Activated naive CD4-positive, alpha-beta T cell (primary cell): ENCODE measurements at places on chromosomes 7 and 10.

GRCh38 chr7:49840751-49841405 is 67.4 kb downstream of the VWC2 start:
- no peak for DNase-seq

- DNase-seq: no peak
These were observed 91.4 kb downstream of the WDFY4 start for GRCh38 chr10:48776005-48776522.

GRCh38 chr7:149846021-149846420 is 7.8 kb downstream of the ZNF862 start:
- DNase-seq: no peak

- DNase-seq: no peak
These were observed 209.0 kb downstream of the JCAD start for GRCh38 chr10:29850371-29850770.

DNA sequence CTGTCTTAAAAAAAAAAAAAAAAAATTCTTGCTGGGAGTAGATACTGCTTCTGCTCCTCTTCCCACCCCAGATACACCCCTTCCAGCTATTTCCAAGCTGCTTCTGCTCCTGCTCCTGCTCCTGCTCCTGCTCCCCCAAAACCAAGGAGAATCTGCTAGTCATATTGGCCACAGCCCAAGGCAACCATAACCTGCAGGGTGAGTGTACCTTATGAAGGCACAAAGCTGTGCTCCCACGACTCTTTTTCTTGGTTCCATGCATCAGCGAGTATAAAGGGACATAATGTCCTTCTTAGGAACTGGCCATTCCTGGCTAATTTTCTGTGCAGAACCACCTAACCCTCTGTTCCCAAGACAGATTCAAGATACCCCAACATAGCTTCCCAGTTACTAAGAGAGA is 129.5 kb upstream of the CDK1 start:
- no peak for DNase-seq

DNA sequence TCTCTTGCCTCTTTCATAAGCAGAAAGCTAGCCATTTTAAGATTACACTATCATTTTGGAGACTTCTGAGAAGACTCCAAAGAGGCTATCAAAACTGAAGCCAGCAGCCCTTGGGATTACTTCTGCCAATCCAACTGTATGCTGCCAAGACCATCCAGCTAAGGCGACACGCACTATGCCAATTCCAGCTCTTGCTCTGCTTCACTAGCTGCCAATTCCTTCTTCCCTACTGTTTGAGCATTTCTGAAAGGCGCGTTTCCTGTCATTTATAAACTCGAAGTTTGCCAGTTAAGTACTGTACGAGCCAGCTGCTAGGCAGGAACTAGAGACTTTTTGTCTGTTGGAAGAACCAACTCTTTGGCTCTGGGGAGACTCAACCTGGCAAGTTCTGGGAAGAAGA is 36.5 kb downstream of the MALSU1 start:
- no peak for DNase-seq

DNA sequence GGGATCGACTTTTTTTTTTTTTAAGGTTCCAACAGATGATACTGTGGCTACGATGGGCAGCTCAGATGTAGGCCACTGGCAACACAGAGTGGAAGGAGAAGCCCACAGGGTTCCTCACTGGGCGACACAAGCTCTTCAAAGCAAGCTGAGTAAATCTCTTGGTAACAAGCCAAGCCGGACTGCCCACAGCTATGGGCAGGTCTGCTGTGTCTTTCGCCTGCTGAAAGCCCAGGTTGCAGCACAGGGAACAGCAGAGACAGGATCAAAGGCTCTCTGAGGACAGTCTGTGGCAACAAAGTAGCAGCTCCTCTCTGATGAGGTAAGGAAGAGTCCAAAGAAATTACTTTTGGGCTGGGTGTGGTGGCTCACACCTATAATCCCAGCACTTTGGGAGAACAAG is 83.6 kb downstream of the KCNMA1 start:
- DNase-seq: no peak

DNA sequence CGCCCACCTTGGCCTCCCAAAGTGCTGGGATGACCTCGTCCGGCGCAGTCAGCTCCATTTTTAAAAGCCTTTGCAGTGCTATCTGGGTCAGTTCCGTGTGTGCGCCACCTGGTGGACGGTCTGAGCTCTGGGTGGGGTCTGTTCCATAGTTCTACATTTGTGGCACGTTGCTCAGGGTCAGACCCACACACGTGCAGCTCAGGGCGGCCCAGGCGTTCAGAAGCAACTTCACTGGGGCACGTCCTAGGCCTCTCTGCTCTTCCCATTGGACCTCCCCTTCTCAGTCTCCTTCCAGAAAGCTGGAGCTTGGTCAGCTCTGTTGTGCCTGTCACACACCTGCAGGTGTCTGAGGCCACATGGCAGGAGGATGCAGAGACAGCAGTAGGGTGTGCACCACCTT is 137.9 kb downstream of the DNAJB6 start:
- DNase-seq: no peak

DNA sequence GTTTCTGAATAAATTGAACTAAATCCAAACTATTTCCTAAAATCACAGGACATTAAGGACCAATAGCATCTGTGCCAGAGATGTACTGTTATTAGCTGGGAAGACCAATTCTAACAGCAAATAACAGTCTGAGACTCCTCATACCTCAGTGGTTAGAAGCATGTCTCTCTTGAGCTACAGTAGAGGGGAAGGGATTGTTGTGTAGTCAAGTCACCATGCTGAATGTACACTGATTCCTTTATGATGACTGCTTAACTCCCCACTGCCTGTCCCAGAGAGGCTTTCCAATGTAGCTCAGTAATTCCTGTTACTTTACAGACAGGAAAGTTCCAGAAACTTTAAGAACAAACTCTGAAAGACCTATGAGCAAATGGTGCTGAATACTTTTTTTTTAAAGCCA is 13.9 kb downstream of the MEST start:
- no peak for DNase-seq

DNA sequence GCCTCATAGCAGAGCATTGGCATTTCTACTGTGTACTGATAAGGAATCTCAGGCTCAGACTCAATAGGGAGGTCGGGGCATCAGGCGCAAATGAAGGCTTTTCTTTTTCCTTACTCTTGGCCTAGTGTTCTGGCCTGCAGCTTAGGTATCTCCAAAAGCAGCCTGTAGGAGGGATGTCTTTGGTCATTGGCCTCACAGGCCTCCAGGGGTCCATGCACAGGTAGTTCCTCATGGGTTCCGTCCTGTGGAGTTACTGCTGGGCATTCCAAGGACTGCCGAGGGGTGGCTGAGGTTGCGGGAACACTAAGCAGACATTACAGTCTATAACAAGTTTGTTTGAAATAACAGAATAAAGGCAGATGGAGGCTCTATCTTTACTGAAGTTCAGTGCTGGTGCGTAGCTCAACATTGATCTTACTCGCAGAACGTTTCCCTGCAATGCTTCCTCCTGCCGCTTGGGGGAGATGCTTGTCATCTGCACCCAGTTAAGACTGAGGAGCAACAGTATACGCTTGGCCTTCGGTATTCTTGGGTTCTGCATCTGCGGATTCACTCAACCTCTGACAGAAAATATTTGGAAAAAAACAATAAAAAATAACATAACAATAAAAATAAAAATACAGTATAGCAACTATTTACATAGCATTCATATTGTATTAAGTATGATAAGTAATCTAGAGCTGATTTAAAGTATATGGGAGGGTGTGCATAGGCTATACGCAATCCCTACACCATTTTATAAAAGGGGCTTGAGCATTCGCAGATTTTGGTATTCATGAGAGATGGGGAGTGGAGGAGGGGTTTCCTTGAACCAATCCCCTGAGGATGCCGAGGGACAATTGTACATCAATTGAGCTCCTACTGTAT is 58.9 kb downstream of the SH2D4B start:
- DNase-seq: no peak

- no peak for DNase-seq
These were observed 246.7 kb upstream of the TPK1 start for GRCh38 chr7:145082366-145083161.

DNA sequence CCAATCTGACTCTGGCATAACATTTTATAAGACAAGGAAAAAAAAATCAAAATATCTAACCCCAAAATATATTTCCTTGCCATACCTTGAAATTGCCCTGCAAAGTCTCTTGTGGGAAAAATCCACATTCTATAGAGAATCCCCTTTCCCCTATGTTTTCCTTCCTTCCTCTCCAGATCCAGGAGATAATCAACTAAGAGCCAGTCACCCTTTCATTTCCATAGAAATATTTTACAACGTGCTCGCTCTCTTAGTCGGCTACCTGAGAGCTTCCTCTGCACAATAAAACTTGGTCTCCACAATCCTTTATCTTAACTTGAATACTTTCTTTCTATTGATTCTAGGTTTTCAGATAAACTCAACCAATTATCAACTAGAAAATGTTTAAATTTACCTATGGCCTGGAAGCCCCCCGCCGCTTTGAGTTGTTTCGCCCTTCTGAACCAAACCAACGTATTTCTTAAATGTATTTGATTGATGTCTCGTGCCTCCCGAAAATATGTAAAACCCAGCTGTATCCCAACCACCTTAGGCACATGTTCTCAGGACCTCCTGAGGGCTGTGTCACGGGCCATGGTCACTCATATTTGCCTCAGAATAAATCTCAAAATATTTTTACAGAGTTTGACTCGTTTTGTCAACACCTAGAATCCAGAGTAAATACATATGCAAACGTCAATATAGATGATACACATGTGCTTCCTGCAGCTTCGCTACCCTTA is 869 bp downstream of the PSAP start:
- no peak for DNase-seq

DNA sequence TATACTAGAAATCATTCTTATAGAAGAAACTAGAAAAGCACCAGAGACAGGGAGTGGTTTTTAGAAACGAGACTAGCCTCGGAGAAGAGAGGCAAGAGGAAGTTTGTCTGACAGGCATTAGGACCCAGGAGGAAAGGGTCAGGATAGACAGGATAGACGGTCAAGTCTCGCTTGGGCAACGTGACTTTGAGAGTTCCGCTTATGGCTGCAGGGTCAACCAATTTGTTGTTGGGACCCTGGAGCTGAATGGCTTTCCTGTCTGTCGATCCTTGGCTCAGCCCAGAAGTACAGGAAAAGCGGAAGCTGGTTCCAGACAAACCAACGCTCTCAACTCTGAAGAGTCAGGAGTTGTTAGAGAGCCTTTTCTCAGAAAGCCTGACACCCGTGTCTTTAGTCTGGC is 191.2 kb downstream of the FZD1 start:
- DNase-seq: no peak

- no peak for DNase-seq
These were observed 65.5 kb downstream of the PYROXD2 start for GRCh38 chr10:98349508-98349922.

GRCh38 chr7:30880125-30880720 is 31.4 kb upstream of the AQP1 start:
- no peak for DNase-seq

GRCh38 chr7:106169821-106170610 is 57.9 kb upstream of the SYPL1 start:
- no peak for DNase-seq

GRCh38 chr7:31814187-31814586 is 127.2 kb downstream of the PPP1R17 start:
- DNase-seq: no peak

- DNase-seq: no peak
These were observed 433.7 kb upstream of the TPK1 start for GRCh38 chr7:145269418-145270161.
